ENCODE measurements at places on chromosomes 7 and 10.

DNA sequence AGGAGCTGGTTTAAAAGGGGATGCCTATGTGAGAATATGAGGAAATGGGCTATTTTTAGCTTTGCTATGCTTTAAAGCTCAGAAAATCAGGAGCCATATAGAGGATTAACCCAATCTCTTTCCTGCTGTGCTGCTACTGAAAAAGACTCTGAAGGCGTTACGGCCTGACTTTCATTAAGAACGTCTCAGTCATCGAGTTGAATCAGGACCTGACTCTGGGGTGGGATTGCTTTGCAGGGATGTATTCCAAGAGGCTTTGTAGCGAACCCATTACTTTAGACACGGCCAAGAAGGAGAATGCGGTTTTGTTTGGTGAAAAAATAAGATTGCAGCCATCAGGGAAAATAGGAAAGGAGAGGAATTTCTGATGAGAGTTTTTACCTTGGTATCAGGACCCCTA, 426.9 kb downstream of the CCSER2 start:
- DNase-seq: no peak

GRCh38 chr10:71388171-71388570, 8.5 kb upstream of the CDH23 start:
- no peak for DNase-seq

DNA sequence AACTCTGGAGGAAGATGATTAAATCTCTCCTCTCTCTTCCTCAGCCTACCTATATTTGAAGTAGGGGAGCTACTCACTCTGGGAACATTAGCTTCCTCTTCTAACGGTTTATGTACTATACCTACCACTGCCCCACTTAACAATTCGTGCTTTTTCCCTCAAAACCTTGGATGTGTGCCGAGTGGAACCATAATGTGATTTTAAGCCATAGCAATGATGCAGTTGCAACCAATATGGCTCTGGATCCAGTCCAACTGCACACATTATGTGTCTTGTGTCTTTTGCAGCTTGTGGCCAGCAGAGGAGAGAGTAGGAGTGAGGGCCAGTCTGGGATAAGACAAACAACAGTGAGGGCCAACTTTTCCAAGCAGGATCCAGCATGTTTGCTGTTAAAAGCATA, 170.7 kb downstream of the GATA3 start:
- no peak for DNase-seq

GRCh38 chr10:131549116-131549515, 237.6 kb upstream of the TCERG1L start:
- DNase-seq: no peak

DNA sequence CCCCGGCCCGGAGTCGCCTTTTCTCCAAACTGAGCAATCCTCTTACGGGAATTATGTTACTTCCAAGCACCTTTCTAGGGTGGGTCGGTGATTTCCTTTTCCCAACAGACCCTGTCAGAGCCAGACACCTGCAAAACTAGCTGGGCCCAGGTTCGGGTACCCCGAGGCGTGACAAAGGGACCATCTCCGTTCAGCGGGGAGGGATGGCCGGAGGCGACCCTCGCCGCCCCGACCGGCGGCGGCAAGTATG, 445 bp downstream of the PPA1 start:
- DNase-seq: no peak

- no peak for DNase-seq
Observed at GRCh38 chr10:71044720-71045119, 156.4 kb upstream of the PCBD1 start.

GRCh38 chr10:11864727-11865126, 41.6 kb downstream of the PROSER2 start:
- no peak for DNase-seq

DNA sequence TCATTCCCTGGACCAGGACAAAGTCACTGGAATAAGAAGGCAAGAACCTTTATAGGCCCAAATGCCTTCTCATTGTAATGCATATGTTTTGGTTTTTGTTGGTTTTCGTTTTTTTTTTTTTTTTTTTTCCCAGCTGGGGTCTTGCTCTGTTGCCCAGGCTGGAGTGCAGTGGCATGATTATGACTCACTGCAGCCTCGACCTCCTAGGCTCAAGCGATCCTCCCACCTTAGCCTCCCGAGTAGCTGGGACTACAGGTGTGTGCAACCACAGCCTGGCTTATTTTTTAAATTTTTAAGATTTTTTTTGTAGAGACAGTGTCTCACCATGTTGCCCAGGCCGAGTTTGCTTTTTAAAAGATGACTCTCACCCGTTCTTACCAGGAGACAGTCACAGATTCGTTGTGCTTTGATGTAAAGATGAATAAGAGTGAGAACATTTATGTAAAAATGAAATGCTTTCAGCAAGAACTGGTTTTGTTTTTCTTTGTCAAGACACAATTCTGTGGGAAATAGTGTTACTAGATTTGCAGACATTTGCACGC, 7.6 kb downstream of the IQCE start:
- DNase-seq: no peak
